Liver (tissue), 10 donors: ENCODE measurements at places on chromosomes 16 and 17. TPM values are rescaled to one million over a fixed set of nuclear protein-coding genes. Genes with fewer than 3 reads are reported as not detected.

The SOCS3 gene
- polyA plus RNA-seq: 20.5 TPM

The PRR11 gene
- polyA plus RNA-seq: 0.79 TPM

The OTOP3 gene
- not detected for polyA plus RNA-seq

- H3K4me1 ChIP-seq: peaks cover 38% of the 10 kb centered on the region
- H3K27ac ChIP-seq: no peak overlapping the region
Observed at GRCh38 chr16:81531419-81531821, 86.8 kb downstream of the CMIP start.

DNA sequence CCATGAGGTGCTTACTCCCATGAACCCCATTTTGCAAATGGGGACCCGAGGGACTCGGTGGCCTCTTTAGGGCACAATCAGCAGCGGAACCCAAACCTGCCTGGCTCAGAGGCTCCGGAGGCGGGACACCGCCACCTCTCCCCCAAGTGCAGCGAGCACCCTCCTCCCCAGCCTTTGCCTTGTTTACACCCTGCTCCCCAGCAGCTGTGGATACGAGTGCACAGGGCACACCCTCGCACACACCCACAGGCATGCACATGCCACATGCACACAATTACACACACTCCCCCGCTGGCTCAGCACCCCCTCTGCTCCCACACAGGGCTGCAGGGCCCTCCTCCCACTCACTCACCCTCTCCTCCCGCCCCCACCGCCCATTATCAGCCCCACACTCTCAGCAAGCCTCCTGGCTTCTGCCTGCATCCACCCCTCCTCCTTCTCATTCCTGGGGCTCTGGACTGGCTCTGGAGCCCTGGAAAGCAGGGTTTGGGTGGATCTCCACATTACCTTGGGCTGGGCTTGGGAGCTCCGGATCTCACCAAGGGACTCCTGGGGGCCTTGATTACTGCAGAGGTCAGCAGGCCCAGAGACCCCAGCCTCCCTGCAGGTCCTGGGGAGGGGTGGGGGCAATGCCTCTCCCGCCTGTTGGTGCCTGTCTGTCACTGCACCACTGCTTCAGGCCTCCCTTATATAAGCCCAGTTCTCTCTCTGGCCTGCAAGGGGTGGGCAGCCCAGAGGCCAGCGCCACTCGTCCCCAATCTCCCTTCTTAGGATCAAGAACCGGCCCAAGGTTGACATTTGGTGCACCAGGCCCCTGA is 6.4 kb downstream of the PDK2 start:
- H3K4me3 ChIP-seq: no peak overlapping the region
- H3K27me3 ChIP-seq: no peaks in the 10 kb centered on the region
- H3K27ac ChIP-seq: peak overlapping the region; percentile 94
- peaks cover 16% of the 10 kb centered on the region for H3K4me1 ChIP-seq
- peaks cover 17% of the 10 kb centered on the region for H3K36me3 ChIP-seq
- no peak for DNase-seq

DNA sequence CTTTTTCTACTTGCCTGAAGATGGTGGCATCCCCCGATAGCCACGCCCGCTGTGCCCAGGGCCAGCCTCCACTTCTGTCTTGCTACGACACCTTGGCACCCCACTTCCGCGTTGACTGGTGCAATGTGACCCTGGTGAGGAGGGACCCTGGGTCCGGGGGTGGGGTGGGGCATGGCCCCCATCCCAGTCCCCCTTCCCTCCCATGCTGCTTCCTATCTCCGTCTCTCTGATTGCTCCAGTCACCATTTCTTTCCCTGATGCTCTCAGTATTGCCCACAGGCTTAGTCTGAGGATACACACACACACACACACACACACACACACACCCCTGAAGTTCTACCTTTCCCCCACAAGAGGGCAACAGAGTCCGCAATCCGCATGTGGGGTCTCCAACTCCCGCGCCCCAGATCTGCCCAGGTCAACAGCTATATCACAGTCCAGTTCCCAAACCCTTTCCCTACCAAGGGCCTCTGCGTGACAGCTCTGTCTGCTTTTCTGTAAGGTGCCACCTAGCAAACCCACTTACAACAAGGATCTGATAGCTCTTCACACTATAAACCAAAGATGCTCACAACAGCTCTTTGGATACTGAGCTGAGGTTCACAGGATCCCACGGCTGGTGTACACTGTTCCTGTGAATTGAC is 3.4 kb downstream of the SGCA start:
- DNase-seq: peak; percentile 67
- no peak overlapping the region for H3K4me3 ChIP-seq
- no peaks in the 10 kb centered on the region for H3K36me3 ChIP-seq

DNA sequence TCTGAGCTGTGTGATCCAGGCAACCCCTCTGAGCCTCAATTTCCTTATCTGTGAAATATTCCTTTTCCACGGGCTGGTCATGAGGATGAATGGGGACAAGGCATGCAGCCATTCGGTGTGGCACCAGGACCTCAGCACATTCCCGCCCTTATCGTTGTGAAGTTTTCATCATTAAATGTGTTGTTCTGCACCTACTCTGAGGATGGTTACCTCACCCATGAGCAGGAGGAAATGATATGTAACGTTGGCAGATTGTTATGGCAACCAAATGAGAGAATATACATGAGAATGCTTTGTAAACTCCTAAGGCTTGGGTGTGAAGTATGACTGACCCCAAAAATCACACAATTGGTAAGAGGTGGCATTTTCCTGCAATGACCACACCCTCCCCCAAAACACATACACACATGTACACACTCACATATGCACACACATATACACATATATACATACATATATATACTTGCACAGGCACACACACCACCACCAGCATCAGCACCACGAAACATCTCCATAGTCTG is 39.5 kb downstream of the SMARCE1 start:
- H3K27ac ChIP-seq: no peak overlapping the region
- H3K27me3 ChIP-seq: no peaks in the 10 kb centered on the region
- H3K36me3 ChIP-seq: no peaks in the 10 kb centered on the region
- no peak overlapping the region for H3K4me3 ChIP-seq
- DNase-seq: no peak
